Naive thymus-derived CD8-positive, alpha-beta T cell (primary cell): ENCODE measurements at places on chromosomes 5 and 9. TPM values are rescaled to one million over a fixed set of nuclear protein-coding genes. Genes with fewer than 3 reads are reported as not detected.

PCDHB14 gene
- not detected for total RNA-seq

PIP5KL1 gene
- 2.0 TPM for total RNA-seq

PCDHGA8 gene
- total RNA-seq: 0.16 TPM

DNA sequence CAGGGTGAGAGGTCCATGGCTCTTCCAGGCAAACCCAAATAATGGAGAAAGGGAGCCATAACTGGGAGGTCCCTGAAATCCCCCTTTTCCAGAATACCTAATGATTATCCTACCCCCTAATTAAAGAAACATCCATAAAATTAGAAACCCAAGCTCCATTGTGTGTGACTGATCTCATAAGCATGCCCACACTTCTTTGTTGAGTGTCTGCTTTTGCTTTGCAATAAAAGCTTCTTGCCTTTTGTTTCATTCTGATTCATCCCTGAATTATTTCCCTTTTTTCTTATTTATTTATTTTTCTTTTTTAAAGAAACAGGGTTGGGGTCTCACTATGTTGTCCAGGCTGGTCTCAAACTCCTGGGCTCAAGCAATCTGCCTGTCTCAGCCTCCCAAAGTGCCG lies 33.1 kb downstream of the BTF3 start:
- no peak for DNase-seq

- DNase-seq: no peak
Observed at GRCh38 chr9:35488021-35488420, 1.9 kb upstream of the RUSC2 start.

DNA sequence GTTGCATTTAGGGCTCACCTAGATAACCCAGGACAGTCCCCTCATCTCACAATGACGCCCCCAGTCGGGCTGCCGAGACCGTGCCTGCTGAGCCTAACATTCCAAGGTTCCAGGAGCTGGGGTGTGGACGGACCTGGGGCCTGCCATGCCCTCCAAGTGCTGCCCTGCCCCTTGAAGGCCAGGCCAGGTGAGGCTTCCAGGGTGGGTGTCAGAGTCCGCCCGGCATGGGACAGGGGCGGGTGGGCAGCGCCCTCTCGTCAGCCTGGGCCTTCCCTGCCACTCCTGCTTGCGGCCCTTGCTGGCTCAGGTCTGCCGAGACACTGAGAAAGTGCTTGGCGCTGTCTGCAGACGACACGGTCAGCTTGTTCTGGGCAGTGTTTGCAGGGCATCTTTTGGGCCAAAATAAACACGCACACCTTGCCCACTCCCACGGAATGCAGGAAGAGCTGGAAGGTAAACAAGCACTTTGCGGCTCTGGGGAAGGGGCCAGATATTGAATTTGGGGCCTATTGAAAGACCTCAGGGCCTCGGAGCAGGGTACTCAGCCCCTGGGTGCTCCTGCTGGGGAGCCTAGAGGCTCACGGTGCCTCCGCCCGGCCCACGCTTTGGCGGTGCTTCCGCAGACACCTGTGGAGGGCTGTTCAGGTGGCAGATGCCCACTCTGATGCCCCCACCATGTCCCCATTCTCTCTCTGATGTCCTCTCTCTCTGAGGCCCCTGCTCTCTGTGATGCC lies 4.2 kb upstream of the SCGB3A1 start:
- DNase-seq: no peak

GRCh38 chr5:65800775-65801174 lies 78.8 kb downstream of the NLN start:
- DNase-seq: no peak

GRCh38 chr9:2019723-2020122 lies 4.6 kb downstream of the SMARCA2 start:
- no peak for DNase-seq

ZFP62 gene
- 66.5 TPM for total RNA-seq

GPX3 gene
- not detected for total RNA-seq

GRCh38 chr9:227860-228259 lies 13.2 kb downstream of the DOCK8 start:
- no peak for DNase-seq

DNA sequence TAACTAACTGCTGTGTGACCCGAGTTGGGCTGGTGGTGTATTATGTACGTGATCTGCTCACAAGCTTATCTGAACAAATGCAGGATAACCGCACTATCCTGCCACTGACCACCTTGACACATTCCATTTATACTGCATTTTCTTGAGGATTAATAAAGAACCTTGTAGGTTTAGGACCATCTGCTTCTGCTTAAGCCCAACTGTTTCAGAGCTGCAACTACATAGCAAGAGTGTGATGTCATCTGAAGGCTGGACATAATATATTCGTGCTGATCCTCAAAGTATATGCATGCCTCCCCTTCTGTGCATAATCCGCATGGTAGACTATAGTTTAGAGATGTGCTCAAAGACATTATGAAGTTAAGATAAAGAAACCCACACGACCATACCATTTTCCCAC lies 435.9 kb downstream of the BNC2 start:
- no peak for DNase-seq

SLC27A6 gene
- total RNA-seq: not detected

GRCh38 chr9:121252104-121252851 lies 15.7 kb upstream of the GSN start:
- DNase-seq: no peak

DRD1 gene
- total RNA-seq: not detected

GRCh38 chr5:95927927-95928723 lies 33.5 kb downstream of the ELL2 start:
- no peak for DNase-seq
